ENCODE measurements at places on chromosomes 12 and 14.

- no peak for DNase-seq
Measured at GRCh38 chr12:69645031-69645430, 34.3 kb upstream of the LRRC10 start.

- no peak for DNase-seq
Measured at GRCh38 chr14:68822132-68822651, 29.3 kb upstream of the ZFP36L1 start.

DNA sequence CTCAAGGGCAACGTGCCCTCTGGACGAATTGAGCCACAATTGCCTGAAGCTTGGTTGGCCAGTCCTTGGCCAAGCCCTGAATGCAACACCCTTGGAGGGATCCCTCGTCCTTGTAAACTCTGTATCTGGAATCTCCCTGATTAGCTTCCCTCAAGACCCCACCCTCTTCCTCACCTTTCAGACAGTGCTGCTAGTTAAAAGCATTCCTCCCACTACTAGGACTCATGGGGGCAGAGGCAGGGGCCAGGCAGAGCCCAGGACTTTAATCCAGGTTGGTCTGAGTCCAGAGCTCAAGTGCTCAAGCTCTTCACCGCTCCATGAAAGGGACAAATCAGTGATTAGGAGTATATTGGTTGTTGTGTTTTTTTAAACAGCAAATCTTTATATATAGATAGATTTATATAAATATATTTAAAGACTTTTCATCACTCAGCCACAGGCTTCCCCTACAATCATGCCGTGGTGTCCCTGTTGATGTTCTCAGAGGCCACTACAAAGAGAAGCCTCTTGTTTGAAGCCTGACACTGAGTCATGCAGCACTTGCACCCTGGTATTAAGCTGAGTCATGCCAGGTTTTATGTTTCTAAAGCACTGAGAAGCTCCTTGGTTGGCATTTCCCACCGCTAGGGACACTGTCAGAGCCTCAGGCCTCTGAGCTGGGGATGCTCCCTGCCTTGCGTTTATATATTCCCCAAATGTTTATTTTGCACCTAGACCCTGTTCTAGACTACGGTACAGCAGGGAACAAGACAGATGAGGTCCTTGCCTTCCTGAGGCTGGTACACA, 53.8 kb upstream of the GSC start:
- peak; percentile 57 for DNase-seq

GRCh38 chr12:70553391-70553859, 83.8 kb downstream of the PTPRB start:
- DNase-seq, result no peak

GRCh38 chr12:46470036-46470627, 97.6 kb upstream of the SLC38A2 start:
- DNase-seq, result no peak

- DNase-seq, result no peak
Measured at GRCh38 chr14:94921882-94922585, 152.1 kb upstream of the GSC start.

GRCh38 chr12:72560003-72560769, 288.0 kb downstream of the TRHDE start:
- DNase-seq, result no peak

DNA sequence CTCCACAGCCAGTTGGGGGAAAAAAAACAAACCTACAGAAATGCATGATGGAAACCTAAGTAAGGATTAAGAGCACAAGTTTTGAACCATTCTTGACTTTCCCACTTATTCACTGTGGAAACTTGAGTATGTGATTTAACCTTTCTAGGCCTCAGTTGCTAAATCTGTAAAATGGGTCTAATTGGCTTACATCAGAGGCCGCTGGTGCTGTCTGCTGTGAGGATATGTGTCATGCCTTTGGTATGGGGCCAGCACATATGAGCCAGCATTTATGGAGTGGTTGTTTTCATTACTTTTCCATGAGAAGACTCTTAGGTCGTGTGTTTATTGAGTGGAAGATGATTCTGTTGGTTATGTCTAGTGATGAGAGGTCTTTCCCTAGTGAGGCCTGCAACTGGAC, 102.4 kb downstream of the ESR2 start:
- DNase-seq, result no peak

GRCh38 chr12:93848523-93849101, 171.4 kb downstream of the CRADD start:
- DNase-seq, result no peak

DNA sequence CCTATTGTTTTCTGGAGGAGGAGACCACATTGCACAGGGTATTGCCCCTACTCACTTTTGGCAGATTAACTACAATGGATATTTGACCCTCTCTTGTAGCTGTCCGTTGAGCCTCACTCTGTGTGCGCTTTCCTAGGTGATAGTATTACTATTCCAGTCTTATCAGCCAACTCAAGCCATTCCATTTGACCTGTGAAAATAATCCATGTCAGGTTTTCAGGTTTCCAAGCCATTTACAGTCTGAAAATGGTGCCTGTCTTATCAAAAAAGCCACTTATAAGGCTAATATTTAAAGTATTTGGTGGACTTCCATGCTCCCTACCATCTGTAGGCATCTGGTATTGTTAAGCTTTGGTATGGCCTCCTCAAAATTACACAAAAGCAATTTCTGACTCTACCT, 29.6 kb upstream of the KLRD1 start:
- no peak for DNase-seq

GRCh38 chr12:54324617-54325441, at the start of gene COPZ1:
COPZ1 (plus strand) TSS chr12:54325131; CDS start chr12:54325164, 33 bp downstream.
- DNase-seq, result peak; percentile 100

GRCh38 chr12:49689237-49689636, 18.0 kb downstream of the FMNL3 start:
- DNase-seq, result no peak

DNA sequence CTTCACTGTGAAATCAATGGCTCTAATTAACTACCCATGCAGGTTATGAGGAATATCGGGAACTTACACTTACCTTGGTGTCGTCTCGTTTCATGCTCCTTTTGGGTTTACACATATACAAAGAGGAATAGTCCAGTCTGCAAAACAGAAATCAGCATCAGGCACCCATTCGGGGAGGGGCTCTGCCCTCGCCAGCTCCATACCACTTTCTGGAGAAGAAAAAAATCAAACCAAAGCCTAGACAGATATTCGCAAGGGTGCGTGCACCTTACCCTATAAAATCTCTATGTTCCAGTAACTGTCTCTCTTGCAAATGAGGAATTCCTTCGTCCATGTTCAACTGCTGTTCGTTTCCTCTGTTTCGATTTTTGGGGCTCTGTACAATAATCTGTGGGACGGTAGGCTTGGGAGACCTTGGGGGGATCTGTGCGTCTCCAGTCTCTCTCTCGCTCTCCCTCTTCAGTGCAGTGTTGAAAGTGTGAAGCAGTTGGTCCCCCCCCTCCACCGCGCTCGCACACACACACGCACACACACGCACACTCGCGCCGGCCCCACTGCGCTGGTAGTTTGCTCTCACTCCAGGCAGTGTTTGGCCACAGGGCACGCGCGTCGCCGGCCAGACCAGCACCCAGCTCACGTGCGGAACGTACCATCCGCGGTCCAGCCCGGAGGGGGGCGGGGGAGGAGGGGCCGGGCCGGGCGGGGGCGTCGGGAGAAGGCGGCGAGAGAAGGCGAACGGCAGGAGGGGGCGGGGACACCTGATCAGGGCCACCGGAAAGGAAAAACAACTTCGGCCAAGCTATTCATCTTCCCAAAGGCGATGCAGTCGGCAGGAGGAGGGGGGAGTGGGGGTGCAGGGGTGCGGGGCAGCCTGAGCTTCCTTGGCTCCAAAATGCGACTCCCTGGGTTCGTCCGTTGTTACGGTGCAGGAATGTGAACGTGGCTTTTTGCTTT, at the start of gene BHLHE41:
TSS of gene BHLHE41 (minus strand) at position 592 of the 954 bp plus-strand sequence. CDS start at position 334, 258 bp downstream.
- DNase-seq, result peak; percentile 88

GRCh38 chr12:81203671-81204204, 125.9 kb downstream of the ACSS3 start:
- no peak for DNase-seq

DNA sequence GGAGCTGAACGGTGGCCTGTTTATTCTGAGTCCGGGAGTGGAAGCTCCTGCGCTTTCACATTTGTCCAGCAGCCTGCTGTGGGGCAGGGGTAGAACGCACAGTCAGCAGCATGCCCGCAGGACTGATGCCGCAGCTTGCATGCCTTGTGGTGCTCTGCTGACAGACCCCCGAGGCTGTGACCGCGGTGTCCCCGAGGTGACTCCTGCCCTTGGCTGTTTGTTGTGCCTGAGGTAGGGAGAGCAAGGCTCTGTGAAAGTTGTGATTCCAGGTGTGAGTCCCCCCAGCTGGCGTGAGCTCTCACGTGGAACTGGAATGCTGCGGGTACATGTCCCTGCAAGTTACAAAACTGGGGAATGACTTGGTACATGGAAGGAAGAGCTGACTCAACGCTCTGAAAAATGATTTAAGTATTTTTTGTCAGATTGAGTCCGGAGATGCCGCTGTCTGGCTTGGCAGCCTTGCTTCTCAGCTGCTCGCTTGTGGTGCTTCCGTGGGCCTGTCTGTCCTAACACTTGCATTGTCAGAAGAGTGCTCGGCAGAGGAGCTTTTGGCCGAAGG, 18.1 kb downstream of the MLXIP start:
- no peak for DNase-seq

GRCh38 chr12:110349514-110350151, 53.9 kb downstream of the ANAPC7 start:
- DNase-seq, result no peak

GRCh38 chr12:30138483-30138882, 354.7 kb upstream of the TMTC1 start:
- DNase-seq, result no peak

DNA sequence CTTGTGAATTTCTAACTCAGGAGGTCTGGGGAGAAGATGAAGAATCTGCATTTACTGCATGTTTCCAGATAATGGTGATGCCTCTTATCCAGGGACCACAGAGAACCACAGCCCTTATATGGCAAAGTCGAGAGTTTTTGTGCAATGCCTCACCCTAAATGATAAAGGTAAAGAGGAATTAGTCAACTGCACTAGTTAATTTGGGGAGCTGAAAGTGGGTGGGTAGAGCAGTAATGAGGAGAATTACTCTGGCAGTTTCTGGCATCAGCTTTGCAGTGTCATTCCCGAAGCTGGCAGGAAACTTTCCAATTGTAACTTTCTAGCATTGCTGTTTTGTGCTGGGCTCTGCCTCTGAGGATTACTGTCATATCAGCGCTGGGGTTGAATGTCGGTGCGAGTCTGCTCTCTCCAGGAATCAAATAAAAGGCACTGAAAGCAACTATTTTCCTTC, 10.3 kb downstream of the EGLN3 start:
- DNase-seq, result peak; percentile 69

- DNase-seq, result no peak
Measured at GRCh38 chr14:73623504-73624054, 11.3 kb downstream of the ACOT6 start.

DNA sequence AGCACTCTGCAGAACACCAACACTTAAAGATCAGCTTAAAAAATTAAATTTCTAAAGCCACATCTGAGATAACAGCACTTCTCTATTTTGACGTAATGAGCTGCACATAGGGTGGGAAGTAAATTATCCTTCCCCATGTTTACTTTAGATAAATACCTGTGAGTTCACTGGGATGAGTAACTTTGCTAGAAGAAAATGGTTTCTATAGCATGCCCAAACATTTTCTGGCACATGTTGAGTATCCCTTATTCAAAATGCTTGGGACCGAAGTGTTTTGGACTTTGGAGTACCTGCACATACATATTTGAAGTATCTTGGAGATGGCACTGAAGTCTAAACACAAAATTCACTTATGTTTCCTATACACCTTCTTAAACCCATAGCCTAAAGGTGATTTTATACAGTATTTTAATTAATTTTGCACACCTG, 6.6 kb downstream of the SLC38A2 start:
- no peak for DNase-seq

DNA sequence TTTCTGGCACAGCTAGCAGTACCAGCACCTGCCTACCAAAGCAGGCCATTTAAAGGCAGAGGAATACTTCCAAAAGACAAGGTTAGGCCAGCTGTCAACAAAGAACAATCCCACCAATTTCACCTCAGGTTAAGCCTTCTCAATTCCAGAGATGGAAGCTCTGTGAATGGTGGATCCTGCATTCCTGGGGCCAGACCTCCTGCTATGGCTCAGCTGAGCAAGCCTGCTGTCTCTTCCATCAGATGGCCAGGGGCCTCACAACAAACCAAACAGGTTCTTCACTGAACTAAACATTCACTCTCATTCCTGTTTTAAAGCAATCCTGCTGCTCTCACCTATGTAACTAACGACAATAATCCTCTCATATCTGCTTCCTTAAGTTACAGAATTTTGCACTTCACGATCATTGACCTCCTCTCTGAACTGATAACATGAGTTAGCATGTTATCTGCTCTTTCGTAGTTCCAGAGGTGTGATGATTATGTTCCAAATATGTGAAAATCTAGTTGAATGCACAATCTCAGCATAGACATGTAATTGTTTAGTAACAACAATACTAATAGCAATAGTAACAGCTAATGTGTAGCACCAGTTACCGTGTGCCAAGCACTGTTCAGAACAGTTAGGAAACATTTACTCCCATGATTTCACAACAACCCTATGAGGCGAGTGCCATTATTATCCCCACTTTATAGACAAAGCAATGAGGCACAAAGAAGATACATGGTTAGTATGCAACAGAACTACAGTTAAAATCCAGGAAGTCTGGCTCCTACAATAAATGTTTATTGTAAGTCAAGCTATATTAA, 73.2 kb downstream of the SLC2A13 start:
- DNase-seq, result no peak

DNA sequence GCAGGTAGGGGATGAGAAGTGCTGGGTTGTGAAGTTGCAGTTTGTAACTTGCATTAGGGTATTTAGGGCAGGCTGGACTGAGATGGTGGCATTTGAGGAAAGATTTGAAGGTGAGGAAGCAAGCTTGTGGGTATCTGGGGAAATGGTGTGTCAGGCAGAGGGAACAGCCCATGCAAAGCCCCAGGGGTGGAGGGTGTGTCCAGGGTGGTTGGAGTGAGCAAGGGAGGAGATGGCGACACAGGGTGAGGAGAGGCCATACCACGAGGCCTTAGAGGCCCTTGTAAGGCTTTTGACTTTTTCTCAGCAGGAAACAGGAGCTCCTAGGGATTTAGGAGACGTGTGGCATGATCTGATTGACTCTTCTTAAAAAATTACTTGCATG, 136.9 kb downstream of the NUAK1 start:
- no peak for DNase-seq

DNA sequence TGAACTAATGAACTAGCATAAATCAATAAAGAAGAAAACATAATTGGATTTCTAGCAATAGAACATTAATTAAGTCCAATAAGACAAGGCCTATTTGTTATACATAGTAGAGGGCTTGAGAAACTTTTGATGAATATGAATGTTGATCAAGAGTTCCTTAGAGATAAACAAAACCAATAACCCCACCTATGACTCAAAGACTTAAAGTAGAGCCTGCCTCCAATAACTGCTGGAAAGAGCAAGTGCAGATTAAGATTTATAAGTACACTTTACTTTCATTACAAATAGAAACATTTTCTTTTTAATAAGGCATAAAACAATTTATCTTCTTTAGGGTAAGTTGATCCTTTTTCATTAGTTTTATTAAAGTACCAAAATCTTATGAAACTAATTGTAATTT, 185.7 kb downstream of the SRGAP1 start:
- no peak for DNase-seq

GRCh38 chr12:104619305-104619704, 162.6 kb downstream of the CHST11 start:
- DNase-seq, result no peak
